Germinal center (tissue), 1 donor: ENCODE measurements at places on chromosomes 13 and 19.

- no peak for DNase-seq
Measured at GRCh38 chr19:45972081-45972946, 1.4 kb downstream of the NOVA2 start.

- DNase-seq = no peak
Measured at GRCh38 chr19:18435842-18436670, 1.9 kb downstream of the ISYNA1 start.

DNA sequence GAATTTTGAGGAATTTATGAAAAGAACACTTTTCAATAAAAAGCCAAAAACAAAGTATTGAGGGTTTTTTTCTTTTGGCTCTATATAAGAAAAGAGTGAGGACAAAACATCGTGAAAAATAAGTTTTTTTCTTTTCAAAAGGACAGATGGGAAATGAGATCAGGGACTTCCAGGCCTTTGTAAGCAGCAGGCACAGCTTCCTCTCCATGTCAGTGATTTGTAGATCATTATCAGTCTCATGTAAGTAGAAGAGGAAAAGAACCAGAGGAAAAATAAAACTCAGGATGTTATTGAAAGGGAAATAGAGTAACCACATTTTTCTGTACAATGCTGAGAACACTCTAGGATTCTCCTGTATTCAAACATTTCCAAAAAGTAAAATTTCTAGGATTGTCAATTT, 29.9 kb downstream of the DOCK9 start:
- DNase-seq = no peak

GRCh38 chr13:108915095-108915633, 285.8 kb downstream of the MYO16 start:
- no peak for DNase-seq

DNA sequence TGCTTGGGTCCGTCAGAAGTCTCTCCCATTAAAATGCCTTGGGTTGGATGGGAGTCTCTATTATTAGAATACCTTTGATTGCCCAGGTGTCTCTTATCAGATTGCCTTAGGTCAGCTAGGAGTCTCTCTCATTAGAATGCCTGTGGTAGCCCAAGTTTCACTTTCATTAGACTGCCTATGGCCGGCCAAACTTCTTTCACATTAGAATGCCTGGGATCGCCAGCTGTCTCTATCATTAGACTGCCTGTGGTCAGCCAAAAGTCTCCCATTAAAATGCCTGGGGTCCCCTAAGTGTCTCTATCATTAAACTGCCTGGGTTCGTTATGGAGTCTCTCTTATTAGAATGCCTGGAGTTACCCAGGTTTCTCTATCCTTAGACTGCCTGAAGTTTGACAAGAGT, 1476.7 kb downstream of the UQCRFS1 start:
- DNase-seq = no peak

- DNase-seq = no peak
Measured at GRCh38 chr19:4618019-4618418, 21.3 kb upstream of the TNFAIP8L1 start.

DNA sequence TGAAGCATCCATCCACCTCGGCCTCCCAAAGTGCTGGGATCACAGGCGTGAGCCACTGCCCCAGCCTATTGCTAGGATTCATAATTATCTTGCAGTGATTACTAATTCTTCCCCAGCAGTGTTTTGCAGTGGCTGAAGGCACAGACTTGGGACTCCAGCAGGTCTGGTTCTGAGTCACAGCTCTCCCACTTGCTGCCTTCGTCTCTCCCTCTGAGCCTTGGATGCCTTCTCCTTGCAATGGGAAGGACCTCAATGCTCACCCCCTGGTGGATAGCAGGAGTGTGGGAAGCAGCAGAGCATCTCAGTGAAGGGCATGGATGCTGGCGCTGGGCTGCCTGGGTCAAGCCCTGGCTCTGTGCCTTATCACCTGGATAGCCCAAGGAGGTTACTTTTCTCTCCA, 37.6 kb upstream of the SHKBP1 start:
- no peak for DNase-seq

DNA sequence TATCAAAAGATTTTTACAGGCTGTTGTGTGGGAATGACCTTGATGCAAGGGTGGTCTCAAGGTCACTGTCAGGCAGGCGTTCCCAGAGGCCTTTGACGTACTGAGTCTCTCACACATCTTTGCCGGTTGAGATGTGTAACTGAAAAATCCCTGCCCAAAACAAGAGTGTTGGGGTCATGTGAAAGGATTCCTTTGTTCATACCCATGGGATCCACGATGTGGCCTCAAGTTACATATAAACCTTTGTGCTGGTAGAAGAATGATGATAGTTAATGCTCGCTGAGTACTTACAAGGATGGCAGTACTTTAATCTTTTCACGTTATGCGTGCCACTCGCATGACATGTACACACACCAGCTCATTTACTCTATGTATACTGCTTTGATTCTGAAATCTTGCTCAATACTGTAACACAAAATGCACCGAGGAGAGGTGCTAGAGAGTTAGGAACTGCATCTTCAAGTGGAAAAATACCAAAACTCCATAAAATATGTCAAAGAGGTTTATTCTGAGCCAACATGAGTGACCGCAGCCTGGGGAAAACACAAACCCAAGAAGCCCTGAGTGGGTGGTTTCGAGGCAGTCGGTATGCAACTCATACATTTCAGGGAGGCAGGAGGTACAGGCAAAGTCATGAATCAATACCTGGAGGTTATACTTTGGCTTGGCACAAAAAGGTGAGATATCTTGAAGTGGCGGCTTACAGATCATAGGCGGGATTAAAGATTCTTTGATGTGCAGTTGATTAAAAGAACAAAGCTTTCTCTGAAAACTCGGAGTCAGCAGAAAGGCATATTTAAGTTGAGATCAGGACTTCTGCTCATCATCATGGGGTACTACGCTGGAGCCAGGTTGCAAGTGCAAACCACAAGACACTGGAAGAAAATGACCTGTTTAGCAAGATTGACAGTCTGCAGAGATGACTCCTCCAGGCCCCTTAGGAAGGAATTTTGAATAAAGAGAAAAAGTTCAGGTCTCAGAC, 87.4 kb upstream of the ARHGEF7 start:
- no peak for DNase-seq

- no peak for DNase-seq
Measured at GRCh38 chr19:5358173-5358800, 17.7 kb upstream of the PTPRS start.

- no peak for DNase-seq
Measured at GRCh38 chr13:77832339-77833100, 86.1 kb downstream of the EDNRB start.

DNA sequence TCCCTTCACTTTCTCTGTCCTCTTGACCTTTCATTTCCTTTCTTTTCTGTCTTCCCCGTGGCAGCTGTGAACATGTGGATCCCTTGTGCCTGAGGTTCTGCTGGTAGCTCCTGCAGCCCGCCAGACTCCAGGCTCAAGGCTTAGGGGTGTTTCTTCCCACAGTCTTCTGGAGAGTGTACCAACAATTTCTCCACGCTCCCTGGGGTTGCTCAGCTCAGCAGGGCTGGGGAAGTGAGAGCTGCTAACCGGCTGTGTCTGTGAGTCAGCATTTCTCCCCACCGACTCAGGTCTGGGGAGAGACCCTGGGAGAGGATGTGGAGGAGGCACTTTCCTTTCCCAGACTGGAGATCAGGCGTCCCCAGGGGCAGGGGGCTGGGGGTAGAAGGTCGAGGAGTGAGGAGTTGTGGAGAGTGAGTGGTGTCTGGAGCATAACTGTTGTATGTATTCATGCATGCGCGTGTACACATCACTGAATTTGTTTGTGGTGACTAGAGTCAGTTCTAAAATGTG, 193.6 kb downstream of the KCNRG start:
- peak; percentile 39 for DNase-seq

- no peak for DNase-seq
Measured at GRCh38 chr13:39533651-39534150, 69.3 kb downstream of the LHFPL6 start.

GRCh38 chr19:17246681-17247425, 1.1 kb upstream of the NR2F6 start:
- no peak for DNase-seq

DNA sequence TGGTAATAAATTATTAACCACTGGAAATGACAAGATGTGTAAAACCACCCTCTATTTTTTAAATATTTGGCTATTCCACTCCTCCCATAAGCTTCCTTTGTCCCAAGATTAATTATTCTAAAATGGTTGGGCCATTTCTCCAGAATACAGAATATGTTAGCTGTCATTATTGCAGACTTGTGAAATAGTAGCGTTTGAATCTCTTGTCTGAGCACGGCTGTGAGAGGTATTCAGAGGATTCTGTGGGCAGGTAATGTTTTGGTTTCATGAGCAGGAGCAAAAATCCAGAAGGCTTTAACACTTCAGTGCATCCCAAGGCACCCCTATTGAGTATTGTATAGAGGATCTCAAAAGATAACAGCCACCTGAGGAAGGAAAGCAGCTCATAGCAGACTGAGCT, 256.0 kb downstream of the UQCRFS1 start:
- DNase-seq = no peak

DNA sequence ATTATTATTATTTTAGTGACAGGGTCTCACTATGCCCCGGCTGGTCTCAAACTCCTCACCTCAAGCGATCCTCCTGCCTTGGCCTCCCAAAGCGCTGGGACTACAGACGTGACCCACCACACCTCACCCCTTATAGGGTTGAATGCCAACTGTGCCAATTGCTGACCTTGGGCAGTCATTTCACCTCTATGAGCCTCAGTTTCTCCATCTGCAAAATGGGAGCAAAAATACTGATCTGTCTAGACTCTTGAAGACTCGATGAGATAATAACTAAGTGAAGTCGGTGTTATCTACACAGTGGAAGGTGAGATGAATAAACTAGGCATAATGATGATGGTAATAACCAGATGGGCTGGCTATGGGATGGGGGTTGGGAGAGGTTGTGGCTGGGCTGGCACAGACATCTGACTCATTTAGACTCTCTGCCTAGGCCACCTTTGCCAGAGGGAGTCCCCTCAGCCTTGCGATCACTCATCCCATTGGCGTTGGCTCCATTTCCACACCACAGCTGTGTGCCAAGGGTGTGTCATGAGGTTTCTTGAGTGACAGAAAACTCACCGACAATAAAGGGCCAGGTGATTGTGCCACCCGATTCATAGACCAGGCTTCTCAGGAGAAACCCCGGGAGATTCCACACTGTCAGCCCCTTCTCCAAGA, at the start of gene CASP14:
Gene CASP14 (plus strand): TSS at position 596 of the 657 bp plus-strand sequence. CDS start 2,772 bp downstream, outside the sequence.
- DNase-seq = no peak

- no peak for DNase-seq
Measured at GRCh38 chr13:23468811-23469210, 35.3 kb upstream of the SACS start.

DNA sequence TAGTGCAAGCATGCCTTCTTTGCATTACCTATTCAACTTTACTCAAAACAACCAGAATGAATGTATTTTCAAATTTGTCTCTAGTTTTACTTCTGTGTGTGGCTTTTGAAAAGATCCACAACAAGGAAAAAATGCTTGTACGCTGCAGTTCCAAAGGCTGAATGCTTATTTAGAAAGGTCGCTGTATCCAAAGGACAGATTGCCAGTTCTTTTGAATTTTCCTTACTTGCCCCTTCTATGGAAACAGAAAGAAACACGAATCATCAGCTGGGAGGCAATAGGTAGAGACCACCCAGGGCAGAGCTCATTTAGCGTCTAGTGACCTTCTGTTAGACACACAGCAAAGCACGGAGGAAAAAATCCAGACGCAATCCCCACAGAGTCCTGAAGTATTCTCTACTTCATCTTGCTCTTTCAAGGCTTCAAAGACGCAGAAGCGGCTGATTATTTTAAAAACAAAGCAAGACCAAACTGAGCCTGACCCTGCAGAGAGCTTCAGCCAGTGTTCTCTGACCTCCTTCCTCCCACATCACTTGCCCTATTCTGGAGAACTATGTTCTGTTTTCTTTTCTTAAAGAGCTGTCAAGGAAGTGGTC, 674.6 kb upstream of the SGCG start:
- no peak for DNase-seq

- no peak for DNase-seq
Measured at GRCh38 chr13:95783747-95784146, 106.8 kb downstream of the DNAJC3 start.

DNA sequence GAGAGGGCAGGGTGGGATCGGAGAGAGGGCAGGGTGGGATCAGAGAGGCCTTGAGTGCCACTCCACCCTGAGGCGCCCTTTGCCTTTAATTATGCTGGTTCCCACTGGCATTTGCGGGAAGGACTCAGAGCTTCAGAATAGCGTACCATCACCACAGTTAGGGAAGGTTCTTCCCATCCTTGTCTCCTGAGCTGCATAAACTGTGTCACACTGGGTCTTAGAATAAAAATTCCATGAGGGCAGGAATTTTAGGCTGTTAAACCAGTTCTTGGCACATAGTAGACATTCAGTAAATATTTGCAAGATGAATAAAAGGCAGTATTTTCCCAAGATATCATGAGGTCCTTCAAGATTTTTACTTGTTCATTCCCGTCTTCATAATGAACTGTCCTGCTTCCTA, 24.4 kb downstream of the PPP2R1A start:
- no peak for DNase-seq

GRCh38 chr19:12938779-12939601, 581 bp downstream of the CALR start:
- peak; percentile 32 for DNase-seq

DNA sequence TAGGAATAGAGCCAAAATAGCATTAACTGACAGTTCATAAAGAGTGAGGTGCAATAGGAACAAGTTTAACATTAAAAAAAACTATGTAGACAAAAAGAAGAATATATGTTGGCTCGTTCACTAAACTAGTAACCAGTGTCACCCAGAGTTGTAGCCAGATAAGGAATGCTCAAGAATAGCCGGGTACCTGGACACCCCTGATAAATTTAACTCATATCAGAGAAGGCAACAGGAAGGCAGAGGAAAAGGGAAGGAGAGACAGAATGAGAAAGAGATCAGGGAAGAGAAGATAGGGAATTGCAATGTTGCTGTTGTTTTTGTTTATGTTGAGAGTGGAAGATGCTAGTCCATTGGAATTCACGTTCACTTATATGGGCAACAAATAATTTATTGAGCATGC, 31.6 kb upstream of the KATNAL1 start:
- no peak for DNase-seq

DNA sequence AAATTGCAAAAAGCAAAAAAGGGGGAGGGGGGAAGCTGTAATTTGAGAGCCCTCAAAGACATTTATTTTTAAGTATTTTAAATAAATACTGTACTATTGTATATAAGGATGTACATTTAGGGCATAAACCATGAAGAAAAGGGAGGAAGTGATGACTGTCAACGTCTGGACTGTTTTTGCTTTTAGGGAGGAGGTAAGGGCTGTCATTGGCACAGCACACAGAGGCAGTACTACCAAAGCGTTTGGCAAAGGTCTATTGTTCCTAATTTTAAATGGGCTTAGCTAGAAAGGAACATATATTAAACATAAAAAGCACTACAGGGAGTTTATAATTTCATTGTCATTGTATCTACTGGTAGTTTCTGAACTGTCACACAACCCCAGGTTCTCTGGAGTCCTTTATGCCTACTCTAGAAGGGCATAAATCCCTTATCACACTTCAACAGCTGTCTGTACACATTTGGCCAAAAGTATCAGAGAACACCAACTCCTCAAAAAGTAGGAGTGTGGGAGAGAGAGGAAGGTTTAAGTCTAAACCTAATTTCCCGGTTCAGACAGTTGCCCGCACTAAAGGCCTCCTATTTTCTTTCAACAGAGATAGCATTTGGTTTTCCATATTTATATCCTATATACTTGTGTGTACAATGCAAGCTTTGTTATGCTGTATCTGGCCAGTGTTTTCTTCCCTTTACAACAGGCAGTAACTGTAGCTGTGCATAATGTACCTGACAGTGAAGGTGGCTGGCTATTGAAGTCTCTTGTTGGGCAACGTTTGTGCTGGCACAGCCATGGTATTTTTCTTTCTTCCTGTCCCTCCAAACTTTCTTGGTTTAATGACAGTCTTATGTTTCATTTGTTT, 406.2 kb downstream of the KLF5 start:
- no peak for DNase-seq

GRCh38 chr13:21458451-21458812, 671 bp downstream of the ZDHHC20 start:
- peak; percentile 41 for DNase-seq
